ENCODE measurements at places on chromosomes 5 and 9. TPM values are rescaled to one million over a fixed set of nuclear protein-coding genes. Genes with fewer than 3 reads are reported as not detected.

Gene TOR2A
- total RNA-seq, result 5.1 TPM

Gene SLC6A19
- not detected for total RNA-seq

Gene PDCD1LG2
- total RNA-seq, result 3.3 TPM

Gene PCDHGA7
- total RNA-seq, result 3.2 TPM

Gene SCGB3A2
- not detected for total RNA-seq

Gene ANKDD1B
- total RNA-seq, result not detected

Gene RMI1
- 4.0 TPM for total RNA-seq

Gene SEMA4D
- 22.4 TPM for total RNA-seq

Gene GALNT12
- total RNA-seq, result 1.1 TPM

Gene S100Z
- not detected for total RNA-seq

Gene PLCXD3
- 25.2 TPM for total RNA-seq

Gene CDH12
- not detected for total RNA-seq

Gene AK8
- 0.18 TPM for total RNA-seq

Gene PLAC8L1
- total RNA-seq, result not detected

Gene SHISAL2B
- not detected for total RNA-seq

Gene CRB2
- total RNA-seq, result 2.2 TPM

Gene HAVCR2
- total RNA-seq, result 11.4 TPM

Gene ANKRA2
- 9.8 TPM for total RNA-seq
